ENCODE measurements at places on chromosomes 7 and 10. TPM values are rescaled to one million over a fixed set of nuclear protein-coding genes. Genes with fewer than 3 reads are reported as not detected.
A peak's percentile ranks its signal among the peaks of the same experiment; 100 is the strongest.

Gene CALHM2
- 2.7 TPM for total RNA-seq

- no peak for ATAC-seq
These were observed 1.5 kb downstream of the MAFK start for GRCh38 chr7:1531979-1532455.

GRCh38 chr7:96300502-96300901 is 21.4 kb downstream of the SLC25A13 start:
- ATAC-seq: no peak

Gene ENTPD1
- 9.2 TPM for total RNA-seq

- ATAC-seq: peak; percentile 76
These were observed 23.6 kb downstream of the DAGLB start for GRCh38 chr7:6423942-6424701.

Gene CPXM2
- 3.3 TPM for total RNA-seq

GRCh38 chr10:63068246-63068645 is 64.9 kb upstream of the NRBF2 start:
- no peak for ATAC-seq

- ATAC-seq: no peak
These were observed 324.1 kb downstream of the ADARB2 start for GRCh38 chr10:1413256-1413655.

Gene TFAM
- total RNA-seq: 19.9 TPM

Gene H2AZ2
- total RNA-seq: 87.6 TPM

- ATAC-seq: peak; percentile 21
These were observed 27.1 kb downstream of the AKR1B1 start for GRCh38 chr7:134431815-134432214.

Gene TET1
- 0.56 TPM for total RNA-seq

GRCh38 chr7:127873715-127874636 is 157.3 kb downstream of the LRRC4 start:
- no peak for ATAC-seq

All from esophagus mucosa (tissue), 1 donor.